CD4-positive, alpha-beta T cell treated with Interleukin-2 at 100 ng/mL for 4 hours (primary cell): ENCODE measurements at places on chromosomes 11 and 22.

DNA sequence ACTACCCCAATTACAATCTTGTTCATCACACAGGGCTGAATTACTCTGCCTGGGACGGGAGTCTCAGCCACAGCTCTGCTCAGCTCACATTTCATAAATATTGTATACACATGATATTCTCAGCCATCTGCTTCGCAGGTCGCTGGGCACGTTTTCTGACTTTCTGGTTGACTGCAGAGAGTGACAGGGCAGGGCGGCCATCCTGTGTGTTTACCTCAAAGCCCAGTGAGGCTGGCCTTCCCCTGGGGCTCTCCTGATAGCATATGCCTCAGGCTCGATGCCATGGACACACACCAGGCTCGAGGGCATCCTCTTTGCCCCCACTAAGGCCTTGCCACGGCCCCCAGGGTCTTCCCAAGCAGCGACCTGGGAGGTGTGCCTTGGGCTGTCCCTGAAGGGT lies 345.0 kb downstream of the CADM1 start:
- no peak for DNase-seq

DNA sequence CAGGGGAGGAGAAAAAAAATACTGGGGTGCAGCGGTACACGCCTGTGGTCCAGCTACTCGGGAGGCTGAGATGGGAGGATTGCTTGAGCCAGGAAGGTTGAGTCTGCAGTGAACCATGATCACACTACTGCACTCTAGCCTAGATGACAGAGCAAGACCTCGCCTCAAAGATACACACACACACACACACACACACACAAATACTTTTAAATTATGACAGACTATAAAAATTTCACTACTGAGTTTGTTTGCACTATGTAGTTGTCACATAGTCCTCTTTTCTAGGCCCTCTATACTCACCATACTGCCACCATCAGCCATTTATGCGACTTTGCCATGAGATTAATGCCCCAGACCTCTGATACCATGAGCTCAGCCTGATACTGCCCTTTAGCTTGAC lies 109.6 kb downstream of the MRTFA start:
- DNase-seq = no peak

DNA sequence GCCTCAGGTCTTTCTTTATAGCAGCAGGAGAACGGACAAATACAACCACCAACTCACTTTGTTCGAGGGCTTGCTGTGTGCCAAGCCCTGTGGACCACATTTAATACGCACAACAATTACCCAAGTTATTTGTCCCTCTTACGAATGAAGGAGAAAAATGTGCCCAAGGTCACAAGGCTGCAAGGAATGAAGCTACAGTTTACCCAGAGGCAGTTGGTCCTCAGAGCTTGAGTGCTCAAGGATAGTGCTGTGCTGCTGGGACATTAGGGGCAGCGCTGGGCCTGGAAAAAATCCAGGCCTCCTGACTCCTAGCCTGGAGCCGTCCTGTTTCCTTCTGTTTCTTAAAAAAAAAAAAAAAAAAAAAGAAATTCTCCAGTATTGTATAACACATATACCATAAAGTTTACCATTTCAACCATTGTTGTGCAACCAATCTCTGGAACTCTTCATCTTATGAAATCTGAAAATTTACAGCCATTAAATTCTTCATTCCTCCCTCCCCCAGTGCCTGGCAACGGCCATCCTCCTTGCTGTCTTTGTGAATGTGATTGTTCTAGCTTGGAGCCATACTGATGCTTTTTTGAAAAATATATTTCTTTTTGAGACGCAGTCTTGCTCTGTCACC lies 1.0 kb upstream of the C11orf86 start:
- no peak for DNase-seq

- DNase-seq = no peak
Measured at GRCh38 chr11:77203901-77204753, 76.1 kb downstream of the MYO7A start.

DNA sequence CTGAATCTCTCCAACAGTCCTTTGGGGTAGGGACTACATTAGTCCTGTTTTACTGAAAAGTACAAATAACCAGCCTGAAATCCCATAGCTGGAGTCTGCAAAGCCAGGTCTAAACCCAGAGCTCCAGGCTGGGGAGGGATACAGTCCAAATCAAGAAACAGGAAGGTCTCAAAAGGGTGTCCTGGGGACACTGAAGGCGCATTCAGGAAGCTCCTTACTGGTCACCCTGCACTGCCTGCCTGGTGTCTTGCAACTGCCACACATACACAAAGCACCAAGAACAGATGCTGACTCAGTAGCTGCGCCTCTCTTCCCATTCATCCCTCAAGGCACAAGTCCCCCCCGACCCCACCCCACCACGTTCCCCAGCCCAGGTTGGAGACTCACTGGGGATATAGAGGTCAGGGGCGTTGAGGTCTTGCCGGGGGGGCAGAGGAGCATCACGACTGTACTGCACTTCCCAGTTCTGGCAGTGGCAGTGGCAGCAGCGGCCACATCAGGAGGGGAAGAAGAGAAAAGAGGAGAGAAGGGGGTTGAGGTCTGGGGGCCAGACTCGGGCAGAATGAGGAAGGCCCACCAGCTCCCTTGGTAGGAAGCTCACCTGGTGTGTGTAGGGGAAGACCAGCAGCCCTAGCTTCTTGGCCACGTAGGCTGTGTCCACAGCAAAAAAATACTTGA lies 1.6 kb downstream of the YIF1A start:
- DNase-seq = no peak

GRCh38 chr11:33912405-33913361 lies 20.8 kb upstream of the LMO2 start:
- no peak for DNase-seq

- DNase-seq = no peak
Measured at GRCh38 chr22:50044485-50045118, 13.5 kb downstream of the TTLL8 start.

DNA sequence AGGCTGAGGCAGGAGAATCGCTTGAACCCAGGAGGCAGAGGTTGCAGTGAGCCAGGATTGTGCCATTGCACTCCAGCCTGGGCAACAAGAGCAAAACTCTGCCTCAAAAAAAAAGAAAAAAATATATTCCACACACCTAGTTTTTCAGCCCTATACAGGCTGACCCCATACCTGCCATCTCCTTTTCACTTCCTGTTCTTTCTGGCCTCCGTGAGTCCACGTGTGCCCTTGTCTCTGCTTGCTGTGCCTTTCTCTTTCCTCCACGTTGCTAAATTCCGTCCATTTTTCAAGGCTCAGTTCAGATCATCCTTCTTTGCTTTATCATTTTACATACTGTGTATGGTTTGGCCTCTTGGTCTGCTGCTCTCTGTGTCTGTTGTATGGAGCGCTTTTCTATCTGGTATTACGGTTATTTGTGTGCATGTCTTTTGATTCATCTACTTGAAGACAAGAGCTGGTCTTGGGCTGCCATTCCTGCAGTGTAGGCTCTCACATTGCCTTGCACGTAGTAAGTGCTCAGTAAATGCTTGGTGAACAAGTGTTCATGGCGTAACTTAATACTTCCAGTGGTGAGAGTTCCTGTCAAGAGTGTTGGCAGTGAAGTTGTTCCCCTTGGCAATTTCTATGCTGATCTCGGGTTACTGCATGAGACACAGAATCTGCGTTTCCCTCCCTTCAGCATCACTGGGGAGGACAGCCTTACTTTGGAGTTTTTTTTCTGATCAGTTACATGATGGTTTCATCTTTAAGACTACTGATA lies 57.5 kb downstream of the PTPRJ start:
- DNase-seq = no peak

GRCh38 chr11:34180040-34180813 lies 74.8 kb downstream of the NAT10 start:
- no peak for DNase-seq

DNA sequence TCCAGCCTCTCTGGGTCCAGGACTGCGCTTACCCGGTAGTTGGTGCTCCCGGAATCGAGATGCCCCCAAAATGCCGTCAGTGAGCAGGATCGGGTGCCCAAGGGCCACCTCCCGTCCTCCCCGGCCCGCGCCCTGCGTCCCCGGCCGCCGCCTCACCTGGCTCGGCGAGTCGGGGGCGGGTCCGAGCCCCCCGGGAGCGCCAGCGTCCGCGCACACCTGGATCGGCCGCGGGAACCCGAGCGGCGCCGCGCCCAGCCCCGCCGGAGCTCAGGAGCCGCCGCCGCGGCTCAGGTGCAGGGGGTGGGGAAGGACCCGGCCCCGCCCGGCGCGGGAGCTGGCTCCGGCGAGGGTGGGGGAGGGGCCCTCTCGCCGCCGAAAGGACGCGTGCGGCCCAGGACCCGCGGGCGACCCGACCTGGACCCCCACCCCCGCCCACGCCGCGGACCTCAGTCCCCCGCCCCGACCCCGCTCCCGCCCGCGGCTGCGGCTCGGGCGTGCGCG lies at the start of gene SHANK2:
Gene SHANK2 (minus strand): TSS at position 309 of the 501 bp plus-strand sequence. CDS start 105,251 bp downstream, outside the sequence.
- DNase-seq = no peak

- no peak for DNase-seq
Measured at GRCh38 chr11:2348986-2349385, 28.1 kb upstream of the CD81 start.

- DNase-seq = no peak
Measured at GRCh38 chr11:15136166-15136565, 21.4 kb downstream of the INSC start.

GRCh38 chr11:70109006-70109405 lies 30.9 kb downstream of the ANO1 start:
- no peak for DNase-seq

DNA sequence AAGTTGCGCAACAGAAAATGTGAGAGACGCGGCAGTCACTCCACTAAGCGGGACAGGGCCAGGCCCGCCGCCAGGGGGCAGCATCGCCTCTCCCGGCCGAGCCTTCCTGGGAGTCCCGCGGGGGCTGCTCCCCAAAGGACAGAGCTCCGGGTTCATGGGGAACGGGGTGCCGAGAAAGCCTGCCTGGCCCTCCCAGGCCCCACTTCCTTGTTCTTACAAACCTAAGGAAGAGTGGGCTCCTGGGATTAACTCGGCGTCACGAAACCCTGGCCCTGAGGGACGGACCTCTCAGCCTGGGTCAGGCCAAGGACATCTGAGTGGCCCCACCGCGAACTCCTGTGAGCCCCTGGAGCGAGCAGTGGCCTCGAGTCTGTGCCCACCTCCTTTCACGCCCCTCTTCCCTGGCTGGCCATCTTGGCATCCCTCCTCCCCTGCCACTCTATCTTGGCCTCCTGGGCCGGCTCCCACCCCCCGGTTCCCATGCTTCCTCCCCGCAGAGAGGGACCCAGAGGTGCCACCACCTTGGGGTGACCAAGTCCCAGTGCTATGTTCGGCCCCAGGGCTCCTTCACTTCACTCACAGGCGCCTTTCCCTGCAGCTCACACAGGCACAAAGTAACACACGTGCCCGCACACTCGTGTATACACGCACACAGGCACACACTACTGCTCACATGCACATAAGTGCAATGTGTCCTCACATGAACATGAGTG lies 99.9 kb upstream of the FGF3 start:
- peak; percentile 46 for DNase-seq

GRCh38 chr11:44568658-44569473 lies 3.4 kb downstream of the CD82 start:
- DNase-seq = peak; percentile 94

GRCh38 chr11:57376095-57377090 lies 4.6 kb downstream of the PRG3 start:
- DNase-seq = no peak

DNA sequence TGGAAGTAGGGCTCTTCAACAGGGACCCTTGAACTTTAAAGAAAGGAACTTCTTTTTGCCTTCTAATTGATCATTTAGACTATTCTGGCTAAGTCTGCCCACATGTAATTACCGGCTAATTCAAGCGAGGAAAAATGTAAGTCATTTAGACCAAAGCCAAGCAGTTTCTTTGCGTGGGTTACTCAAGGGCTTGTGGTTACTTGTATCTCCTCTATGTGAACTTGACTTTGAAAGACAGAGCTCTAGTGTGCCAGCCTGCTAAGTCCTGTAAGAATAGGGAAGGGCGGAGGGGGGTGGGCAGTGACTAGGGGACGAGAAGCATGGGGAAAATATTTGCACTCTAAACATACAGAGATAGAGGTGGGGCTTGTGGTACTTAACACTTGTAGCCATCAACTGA lies 145.2 kb upstream of the TEAD1 start:
- DNase-seq = no peak

GRCh38 chr11:69208190-69209037 lies 52.7 kb downstream of the SMIM38 start:
- no peak for DNase-seq

- DNase-seq = no peak
Measured at GRCh38 chr11:20070459-20070858, 89.8 kb downstream of the DBX1 start.

DNA sequence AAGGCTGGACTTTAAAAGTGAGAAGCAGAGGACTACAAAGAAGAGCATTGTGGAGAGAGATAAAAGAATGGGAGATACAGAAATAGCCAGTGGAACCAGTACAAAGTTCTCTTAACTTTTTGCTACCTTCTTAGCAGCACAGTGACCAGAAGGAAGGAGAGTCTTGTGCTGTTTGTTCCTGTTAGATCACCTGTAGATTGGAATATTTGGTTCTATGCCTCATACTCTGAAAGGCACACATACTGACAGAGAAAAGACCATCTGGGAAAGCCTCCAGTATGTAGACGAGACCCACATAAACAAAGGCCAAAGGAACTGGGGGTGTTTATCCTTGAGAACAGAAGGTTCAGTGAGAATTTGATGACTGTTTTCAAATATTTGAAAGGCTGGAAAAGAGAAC lies 18.7 kb downstream of the RNF141 start:
- no peak for DNase-seq

DNA sequence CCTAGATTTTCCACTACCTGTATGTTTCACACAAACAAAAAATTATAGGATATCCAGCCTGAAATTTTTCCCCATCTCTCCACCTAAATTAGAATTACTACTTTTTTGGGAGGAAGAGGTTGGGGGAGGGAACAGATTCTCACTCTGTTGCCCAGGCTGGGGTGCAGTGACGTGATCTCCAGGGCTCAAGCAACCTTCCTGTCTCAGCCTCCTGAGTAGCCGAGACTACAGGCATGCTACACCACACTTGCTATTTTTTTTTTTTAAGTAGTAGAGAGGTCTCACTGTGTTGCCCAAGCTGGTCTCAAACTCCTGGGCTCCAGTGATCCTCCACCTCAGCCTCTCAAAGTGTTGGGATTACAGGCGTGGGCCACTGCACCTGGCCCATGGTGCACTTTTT lies 9.5 kb downstream of the JAML start:
- DNase-seq = no peak

- peak; percentile 72 for DNase-seq
Measured at GRCh38 chr11:63888170-63889086, 28.5 kb downstream of the RCOR2 start.

- DNase-seq = peak; percentile 36
Measured at GRCh38 chr11:2186669-2187279, 15.2 kb upstream of the TH start.

- no peak for DNase-seq
Measured at GRCh38 chr11:122821169-122821568, 17.1 kb upstream of the CRTAM start.

GRCh38 chr11:113410414-113411135 lies 23.0 kb downstream of the ANKK1 start:
- no peak for DNase-seq
